ENCODE measurements at places on chromosomes 3 and 15. TPM values are rescaled to one million over a fixed set of nuclear protein-coding genes. Genes with fewer than 3 reads are reported as not detected.

DNA sequence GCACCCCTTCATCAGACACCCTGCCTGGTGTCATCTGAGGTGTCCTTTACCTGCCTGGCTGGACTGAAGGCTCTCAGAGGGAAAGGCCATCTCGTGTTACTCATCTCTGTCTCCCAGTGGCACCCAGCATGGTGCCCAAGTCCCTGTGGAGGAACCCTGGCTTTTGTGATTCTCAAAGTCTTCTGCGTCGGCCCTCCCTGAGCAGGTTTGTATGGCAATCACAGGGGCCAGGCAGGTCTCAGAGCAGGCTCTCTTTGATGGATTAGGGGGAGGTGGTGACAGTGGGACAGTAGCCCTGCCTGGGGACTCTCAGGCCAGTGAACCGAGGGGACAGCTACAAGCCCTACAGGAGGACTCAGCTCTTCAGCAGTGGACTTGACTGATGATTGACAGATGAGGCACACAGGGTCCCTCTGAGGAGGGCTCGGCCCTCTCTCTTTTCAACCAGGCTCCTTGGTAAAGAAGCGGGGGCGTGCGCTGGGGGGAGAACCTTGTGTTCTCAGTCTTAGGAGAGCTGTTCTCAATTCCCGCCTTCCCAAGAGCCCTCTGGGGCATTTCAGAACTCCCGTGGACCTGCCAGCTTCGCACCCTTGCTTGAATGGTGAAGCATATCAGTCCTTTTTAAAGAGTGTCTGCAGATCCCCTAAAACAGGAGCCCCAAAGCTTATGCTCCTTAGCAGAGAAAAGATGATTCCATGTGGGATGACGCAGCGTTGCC, 108.3 kb downstream of the VGLL4 start:
- peak; percentile 4 for DNase-seq

GRCh38 chr3:13546667-13547171, 2.2 kb upstream of the FBLN2 start:
- DNase-seq = peak; percentile 80

DNA sequence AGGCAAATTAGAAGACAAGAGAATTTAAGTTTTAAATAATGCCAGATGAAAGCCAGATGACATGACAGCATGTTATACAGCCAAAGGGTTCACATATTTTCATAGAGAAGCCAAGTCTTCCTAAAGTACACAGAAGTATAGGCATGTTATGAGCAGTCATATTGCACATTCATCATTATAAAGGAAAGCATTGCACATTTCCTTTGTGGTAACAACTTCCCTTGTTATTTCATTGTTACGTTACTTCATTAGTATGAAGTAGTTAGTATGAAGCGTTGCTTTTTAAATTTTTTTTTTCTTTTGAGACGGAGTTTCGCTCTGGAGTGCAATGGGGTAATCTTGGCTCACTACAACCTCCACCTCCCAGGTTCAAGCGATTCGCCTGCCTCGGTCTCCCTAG, 4.6 kb upstream of the ABCC5 start:
- no peak for DNase-seq

DISP2 gene
- total RNA-seq = 6.5 TPM

GRCh38 chr3:73955494-73956070, 330.8 kb upstream of the PDZRN3 start:
- no peak for DNase-seq

- DNase-seq = no peak
Observed at GRCh38 chr15:83053151-83053550, 13.9 kb downstream of the BTBD1 start.

GRCh38 chr3:60622349-60622748, 628.9 kb downstream of the FHIT start:
- DNase-seq = no peak

SLC2A2 gene
- not detected for total RNA-seq

DNA sequence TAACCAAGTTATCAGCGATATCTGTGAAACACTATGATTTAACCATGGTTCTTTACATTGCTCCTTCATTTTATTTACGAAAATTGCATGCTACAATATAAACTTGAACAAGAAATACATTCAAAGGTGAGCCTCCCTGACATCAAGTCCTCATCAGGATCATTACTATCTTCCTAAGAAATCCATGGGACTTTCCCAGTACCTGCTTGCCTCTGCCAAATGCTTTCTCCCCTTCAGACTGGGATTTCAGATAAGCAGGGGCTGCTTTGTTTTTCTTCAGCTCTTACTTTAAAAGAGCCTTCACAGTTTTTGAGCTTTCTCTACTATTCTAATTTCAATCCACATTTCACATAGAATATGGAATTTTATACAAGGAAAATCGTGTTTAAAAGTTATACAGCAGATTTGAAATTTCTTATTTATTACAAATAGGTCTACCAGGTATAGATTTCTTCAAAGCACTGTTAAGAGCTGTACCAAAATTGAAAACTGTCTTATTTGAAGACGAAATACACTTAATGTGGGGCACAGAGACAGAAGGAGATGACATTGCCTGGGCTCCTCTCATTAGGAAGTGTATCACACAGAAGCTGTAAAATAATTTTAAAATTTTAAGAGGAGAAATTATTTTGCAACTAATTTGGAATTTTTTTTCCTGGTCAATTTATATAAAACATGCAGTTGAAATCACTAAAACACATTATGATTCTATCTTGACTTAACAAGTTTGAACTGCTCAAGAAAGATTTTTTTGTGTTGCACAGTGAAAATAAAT, 615.0 kb upstream of the AGTR1 start:
- DNase-seq = no peak

GATA2 gene
- total RNA-seq = 8.9 TPM

GRCh38 chr15:66415360-66415759, 28.6 kb downstream of the MAP2K1 start:
- DNase-seq = no peak

DNA sequence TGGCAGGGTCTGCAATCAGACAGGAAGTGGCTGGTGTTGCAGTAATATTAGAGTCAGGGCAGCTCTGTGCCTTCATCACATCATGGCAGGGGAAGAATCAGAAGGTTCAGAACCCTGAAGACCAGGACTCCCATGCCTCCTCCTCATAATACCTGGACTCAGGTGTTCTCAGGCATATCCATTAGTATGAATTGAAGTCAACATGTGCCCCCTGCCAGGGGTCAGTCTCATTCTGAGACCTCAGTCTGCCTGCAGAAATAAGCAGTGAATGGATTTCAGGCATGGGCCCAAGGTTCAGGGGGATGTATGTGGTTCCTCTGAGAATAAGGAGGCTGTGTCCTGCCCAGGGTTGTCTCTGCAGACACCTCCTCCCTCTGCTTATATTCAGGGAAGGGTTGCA, 74.2 kb downstream of the SPSB4 start:
- no peak for DNase-seq

DNA sequence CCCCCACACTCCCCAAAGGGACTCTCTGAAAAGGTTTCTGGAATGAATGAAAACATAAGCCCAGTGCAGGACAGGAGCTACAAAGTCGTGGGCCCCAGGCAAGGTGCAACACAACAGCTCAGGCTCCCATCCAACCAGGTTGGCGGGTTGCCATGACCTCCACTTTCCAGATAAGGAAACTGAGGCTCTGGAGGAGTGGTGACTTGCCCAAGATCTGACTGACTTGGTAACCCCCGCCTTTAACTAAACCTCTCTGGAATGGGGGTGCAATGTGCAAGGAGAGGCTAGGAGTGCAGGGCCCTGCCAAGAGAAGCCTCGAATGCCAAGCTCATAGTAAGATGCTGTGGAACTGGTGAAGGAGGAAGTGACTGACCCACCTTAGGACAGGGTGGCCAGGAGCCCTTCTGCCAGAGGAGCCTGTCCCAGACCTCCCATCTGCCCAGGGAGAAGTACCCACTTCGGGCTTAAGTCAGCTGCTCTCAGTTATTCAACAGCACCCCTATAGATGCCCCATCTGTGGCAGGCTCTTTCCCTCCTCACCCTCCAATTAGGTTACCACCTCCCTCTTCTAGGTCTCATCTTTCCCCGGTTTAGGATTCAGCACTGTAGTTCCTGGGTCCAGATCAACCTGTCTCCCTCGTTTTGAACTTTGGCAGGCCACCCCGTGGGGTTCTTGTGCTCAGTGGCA, 553 bp upstream of the TNNC1 start:
- no peak for DNase-seq

DNA sequence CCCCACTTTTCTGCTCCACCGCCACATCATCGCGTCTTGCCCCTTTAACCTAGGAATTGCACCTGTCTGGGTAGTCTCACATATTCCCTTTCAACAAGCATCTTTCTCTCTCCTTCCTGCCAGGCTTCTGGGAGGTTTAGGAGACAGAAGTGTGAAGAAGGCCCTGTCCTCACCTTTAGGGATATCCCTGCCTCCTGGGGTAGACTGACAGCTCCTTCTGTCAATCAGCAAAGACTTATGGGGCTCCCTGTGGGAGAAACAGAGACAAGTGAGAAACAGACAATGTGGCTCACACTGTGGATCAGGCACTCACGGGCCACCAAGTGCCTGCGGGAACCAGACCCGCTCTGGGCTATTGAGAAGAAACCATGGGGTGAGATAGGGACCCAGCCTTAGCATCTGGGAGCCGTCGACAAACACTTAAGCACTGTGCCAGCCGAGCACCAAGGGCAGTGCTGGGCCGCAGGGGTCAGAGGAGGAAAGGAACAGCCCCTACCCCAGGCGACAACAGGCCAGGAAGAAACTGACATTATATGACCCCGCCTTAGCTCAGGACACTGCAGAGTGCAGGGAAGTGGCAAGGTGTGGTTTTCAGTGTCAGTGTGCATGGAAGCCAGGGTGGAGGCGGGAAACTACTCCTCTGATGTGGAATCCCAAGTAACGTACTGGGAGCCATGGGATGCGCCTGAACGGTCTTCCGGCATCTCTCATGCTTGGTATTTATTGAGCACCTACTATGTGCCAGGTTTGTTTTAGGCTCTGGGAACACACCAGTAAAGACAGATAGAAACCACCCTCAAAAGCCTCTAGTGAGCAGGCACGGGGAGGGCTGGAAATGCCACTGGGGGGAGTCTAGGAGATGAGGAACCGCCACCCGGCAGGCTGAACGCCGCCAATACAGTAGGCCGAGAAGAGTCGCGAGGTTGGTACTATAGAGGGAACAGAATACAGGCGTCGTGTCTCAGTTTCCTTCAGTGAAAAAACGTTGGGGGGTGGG, 1.8 kb downstream of the EFCC1 start:
- DNase-seq = no peak

DNA sequence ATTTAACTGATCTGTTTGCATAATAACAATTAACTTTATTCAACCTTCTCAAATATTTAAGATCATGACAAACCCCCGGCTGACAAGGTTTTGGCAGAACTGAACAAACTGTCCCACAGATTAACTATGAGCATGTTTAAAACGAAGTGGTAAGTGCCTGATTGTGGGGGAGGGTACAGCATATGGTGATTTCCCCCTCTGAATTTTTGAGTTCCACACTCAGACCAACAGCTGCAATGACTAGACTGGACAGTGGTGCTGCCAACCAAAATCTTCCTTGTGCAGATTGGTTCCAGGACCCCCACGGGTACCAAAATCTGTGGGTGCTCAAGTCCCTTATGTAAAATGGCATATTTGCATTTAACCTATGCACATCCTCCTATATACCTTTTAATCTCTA, 449.5 kb downstream of the SHQ1 start:
- DNase-seq = no peak

DNA sequence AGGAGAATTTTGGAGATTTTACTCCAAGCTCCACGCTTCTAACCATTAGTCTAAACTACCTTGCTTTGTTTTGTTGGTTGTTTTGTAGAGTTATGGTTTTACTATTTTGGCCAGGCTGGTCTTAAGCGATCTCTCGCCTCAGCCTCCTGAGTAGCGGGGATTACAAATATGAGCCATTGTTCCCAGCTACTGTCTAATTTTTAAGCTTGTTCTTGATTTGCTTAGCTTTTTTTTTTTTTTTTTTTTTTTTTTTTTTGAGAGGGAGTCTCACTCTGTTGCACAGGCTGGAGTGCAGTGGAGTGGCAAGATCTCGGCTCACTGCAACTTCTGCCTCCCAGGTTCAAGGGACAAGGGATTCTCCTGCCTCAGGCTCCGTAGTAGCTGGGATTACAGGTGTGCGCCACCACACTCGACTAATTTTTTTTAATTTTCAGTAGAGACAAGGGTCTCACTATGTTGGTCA, 28.5 kb downstream of the EFCAB12 start:
- DNase-seq = no peak

KBTBD13 gene
- total RNA-seq = 2.6 TPM

- no peak for DNase-seq
Observed at GRCh38 chr3:144760831-144761230, 789.2 kb downstream of the DIPK2A start.

DNA sequence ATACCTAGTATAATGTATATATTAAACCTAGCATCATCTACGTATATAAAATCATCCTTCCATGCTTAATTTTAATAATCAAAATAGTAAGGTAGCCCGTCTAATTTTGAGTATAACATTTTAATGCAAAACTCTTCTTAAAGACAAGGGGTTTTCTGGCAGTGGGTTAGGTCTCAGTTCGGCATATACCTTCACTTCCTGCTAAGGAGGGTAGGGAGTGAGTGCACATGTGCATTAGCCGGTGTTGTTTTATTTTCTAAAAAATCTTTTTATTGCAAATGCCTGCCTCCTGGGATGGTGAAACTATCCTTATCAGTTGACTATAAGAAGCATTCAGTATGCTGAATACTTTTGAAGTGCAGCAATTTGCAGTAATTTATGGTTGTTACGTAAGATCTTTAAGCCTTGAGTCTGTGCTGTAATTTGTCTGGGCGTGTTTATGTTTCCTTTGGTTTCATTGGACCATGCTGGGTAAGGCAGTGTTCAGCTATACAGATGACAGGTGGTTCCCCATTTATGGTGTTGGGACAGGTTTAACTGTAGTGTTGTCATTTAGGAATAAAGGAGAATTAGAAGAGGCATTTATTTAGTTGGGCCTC, 11.7 kb downstream of the ARHGEF26 start:
- no peak for DNase-seq

DNA sequence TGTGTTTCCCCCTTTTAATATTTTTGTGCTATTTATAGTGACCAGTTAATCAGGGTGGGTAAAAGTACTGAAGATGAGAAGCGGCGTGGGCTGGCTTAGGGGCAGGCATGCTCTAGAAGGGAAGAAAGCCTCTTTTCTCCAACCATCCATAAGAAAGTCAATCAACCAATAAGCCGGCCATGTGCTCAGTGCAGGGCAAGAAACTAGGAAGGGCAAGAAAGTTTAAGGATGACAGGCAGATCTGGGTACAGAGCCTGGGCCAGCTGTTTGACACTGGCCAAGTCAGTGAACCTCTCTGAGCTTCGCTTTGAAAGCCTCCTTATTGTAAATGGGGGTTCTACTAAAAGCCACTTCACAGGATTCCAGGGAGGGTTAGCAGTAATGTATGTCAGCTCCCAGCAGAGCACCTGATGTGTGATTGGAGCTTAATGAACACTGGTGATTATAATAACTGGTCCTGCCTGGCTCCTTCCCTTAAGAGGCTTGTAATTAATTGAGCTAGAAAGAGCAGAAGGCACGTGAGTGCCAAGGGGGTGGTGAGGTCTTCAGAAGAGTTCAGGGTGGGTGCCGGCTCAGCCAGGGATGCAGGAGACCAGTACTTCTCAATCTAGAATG, 5.7 kb upstream of the CHRNA3 start:
- no peak for DNase-seq

SLC51B gene
- total RNA-seq = not detected

Measured in left cardiac atrium (tissue), 4 donors.